GM19239 (cell line): ENCODE measurements at places on chromosomes 1 and 21.

DNA sequence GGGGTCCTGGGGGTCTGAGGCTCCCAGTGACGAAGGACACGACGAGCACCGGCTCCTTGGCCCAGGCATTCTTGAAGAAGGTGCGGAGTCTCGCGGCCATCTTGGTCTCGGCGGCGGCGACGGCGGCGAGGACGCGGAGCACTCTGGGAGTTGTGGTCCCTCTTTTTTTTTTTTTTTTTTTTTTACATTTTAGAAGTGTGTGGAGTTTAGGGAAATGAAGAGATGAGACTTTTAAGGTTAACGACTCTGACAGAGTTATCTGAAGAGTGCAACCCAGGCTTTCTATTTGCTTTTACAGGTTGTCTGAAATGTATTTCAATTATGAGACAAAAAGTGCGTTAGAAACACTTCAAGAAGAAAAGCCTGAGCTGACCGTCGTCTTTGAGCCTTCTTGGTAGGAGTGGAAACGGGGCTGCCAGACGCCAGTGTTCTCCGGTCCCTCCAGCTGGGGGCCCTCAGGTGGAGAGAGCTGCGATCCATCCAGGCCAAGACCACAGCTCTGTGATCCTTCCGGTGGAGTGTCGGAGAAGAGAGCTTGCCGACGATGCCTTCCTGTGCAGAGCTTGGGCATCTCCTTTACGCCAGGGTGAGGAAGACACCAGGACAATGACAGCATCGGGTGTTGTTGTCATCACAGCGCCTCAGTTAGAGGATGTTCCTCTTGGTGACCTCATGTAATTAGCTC is 9.7 kb downstream of the OR2B11 start:
- no peak for DNase-seq

DNA sequence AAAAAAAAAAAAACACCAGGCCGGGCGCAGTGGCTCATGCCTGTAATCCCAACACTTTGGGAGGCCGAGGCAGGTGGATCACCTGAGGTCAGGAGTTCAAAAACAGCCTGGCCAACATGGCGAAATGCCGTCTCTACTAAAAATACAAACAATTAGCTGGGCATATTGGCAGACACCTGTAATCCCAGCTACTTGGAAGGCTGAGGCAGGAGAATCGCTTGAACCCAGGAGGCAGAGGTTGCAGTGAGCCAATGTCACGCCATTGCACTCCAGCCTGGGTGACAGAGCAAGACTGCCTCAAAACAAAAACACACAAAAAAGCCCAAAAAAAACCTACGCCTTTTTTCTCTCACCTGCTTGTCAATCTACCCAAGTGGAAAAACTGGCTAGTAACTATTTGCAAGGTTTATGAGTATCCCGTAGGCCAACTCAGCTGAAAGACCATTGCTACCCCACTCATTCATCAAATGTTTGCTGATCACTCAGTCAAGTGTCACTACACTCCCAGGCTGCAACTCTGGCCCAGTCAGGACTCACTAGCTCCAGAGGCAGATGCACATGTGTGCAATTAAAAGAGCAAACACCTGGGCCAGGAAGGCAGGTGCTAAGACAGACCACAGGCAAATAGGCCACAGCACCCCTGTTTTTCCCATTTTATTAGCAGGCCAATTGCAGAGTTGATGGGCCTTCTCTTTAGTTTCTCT is 2.0 kb downstream of the CSRP1 start:
- no peak for DNase-seq

GRCh38 chr1:6701437-6702153 is at the start of gene DNAJC11:
DNAJC11 (minus strand) TSS chr1:6701816; CDS start chr1:6701800, 16 bp downstream.
- DNase-seq = peak; percentile 98

DNA sequence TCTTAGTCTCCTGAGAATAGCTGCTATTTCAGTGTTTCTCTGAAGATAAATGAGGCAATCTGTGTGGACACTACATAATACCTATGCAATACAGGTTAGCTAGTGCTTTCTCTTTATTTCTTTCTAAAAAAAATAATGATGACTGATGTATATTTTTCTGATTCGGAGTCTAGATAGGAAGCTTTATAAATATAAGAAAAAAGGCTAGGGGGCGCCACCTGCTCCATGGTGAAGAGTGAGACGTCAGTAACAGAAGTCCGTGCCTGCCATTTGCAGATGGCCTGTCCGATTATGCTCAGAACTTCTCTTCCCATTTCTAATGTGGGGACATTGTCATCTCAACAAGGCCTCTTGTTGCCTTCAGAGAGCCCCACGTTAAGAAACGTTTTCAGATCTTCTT is 26.4 kb downstream of the QSOX1 start:
- no peak for DNase-seq

DNA sequence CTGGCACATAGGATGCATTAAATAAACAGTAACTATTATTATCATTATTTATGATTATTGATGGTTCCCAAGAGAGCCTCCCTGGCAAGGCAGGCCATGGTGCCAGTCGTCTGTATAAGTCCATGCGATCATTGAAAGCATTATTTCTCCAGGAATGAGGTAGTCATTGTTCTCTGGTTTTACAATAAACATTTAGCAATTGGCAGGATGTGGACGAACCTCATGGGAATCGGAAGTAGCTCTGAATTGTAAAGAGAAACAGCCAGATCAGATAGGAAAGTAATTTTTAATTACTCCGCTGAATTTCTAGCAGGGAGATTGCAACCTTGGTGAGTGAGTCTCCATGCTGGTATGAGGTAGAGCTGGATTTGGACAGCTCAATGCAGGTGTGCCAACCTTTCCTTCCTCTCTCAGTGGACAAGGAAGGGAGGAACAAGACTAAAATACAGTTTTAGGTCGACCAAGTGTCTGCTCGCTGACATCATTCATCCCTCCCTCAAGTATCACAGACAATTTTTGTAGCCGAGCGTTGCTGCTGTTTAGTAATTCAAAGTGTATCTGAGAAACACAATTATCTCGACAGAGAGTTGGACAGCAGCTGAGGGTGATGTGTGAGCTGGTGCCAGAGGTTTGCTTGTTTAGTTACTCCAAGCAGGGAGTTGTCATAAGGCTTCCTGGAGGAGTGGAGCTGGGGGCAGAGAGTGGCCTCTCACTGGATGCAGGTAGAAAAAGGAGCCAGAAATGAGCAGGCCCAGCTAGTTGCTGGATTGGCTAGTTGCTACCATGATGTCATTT is 250.8 kb downstream of the KCNJ6 start:
- DNase-seq = no peak

DNA sequence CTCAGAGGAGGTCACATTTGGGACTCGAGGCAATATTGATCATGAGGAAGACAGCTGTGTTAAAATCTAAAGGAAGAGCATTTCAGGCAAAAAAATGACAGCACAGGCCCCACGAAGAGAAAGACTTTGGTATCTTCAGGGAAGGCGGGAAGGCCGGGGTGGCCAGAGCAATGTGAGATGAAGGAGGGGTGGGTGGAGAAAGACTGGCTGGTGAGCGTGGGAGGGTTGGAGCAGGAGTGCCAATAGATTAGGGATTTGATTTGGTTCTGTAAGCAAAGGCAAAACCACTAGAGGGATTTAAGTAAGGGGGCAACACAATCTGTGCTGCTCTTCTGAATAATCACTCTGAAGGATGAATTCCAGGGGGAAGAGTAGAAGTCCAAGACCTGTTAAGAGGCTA is 48.0 kb upstream of the BCL9 start:
- no peak for DNase-seq

GRCh38 chr21:40681164-40681859 is 165.6 kb downstream of the DSCAM start:
- no peak for DNase-seq

DNA sequence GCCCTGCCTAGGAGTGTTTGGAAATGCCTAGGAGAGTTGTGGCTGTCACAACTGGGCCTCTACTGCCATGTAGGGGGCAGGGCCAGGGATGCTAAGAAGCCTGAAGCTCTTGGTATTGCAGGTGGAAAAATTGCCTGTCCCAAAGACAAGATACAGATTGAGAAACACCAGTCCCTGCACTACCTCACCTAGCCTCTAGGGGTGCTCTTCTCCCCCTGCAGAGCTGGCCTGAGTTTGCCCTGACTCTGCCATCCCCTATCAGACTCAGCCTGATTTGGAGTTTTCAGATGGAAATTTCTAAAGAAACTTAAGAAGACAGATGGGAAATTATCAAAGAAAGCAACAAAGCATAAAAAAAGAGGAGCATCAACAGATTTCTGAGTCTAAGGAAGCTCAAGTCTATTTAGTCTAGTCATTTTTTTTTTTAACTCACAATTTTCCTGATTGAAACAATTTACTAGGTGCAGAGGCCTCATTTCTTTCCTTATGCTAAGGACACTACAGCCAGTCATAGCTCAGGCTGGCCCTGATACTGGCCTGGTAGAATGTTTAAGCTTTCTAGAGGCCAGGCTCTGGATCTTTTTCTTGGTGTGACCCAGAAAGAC is 61.4 kb upstream of the LRRN2 start:
- DNase-seq = peak; percentile 24
